ENCODE measurements at places on chromosomes 12 and 14.
A peak's percentile ranks its signal among the peaks of the same experiment; 100 is the strongest.

DNA sequence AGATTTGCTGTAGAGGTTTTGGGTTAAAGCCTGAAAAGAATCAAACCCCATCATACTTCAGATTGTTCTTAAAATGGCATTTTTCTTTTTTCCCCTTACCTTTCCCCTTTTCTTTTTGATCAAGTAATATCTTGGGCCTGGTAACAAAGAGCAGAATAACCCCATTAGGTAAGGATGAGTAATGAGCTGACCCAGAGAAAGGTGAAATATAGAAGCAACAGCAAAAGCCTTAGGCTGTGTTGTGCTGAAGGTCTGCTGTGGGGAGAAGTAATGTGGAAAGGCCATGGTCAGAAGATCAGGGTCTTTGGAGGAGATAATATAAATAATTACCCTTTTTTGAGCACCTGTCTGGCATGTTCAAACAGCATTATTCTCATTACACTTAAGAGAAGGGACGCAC lies 42.3 kb downstream of the MIA2 start:
- no peak for DNase-seq

DNA sequence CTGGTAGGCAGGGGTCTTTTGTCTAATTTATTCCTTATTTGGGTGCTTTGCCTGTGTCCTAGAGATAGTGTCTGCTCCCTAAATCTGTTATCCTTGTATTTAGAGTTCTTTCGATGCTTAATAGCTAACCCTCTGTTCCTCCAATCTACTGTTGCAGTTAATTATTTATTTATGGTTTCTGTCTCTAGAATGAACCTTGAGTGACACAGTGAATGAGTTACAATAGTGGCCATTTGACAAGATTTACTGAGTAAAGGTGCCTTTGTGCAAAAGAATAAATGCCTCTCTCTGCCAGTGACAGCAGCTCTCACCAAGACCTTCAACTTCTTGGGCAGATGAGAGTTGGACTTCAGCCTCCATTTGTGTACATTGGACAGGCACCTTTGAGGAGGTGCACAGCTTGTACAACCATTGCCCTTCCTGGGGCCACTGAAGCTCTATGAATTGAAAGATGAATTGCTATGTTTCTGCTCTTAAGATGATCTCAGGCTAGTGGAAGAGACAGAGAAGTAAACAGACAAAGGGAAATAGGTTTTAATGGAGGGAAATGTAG lies 165.9 kb downstream of the DERA start:
- no peak for DNase-seq

DNA sequence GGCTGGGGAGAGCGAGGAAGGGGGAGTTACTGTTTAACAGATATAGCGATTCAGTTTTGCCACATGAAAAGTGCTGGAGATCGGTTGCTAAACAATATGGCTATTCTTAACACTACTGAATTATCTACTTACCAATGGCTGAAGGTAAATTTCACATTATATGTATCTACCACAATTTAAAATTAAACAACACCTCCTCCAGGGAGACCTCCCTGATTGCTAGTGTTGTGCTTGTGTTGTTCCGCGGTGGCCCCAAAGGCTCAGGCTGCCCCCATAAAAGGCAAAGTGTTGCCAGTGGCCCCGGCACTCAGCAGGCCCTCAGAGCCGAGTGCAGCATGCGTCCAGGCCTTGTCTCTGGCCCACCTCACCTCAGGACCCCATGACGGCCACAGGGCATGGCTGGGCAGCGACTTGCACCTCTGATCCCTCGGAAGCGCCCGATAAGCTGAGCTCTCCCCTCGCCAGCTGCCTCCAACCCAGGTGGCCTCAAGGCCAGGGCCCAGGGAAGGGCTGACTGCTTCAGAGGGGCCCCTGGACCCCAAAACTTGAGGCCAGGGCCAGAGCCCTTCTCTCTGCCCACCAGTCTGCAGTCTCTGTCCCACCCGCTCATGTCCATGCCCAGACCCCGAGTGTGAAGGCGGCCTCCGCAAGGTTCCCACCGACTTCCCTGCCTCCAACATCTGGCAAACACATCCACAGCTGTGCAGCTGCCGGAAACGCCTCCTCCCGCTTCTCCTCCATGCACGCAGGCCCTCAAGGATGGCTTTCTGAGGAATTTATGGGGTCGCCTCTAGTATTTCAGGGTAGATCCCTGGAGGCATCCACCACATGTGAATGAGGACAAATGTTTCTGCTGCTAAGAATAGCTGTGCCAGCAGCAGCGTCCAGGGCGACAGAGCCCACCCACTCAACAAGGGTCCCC lies 60.0 kb downstream of the NCOR2 start:
- DNase-seq: no peak

GRCh38 chr14:95046711-95047681 lies 110.3 kb downstream of the DICER1 start:
- DNase-seq: no peak

- DNase-seq: peak; percentile 8
These were observed 34.7 kb upstream of the C12orf42 start for GRCh38 chr12:103530307-103531066.

GRCh38 chr12:115135800-115136211 lies 451.8 kb upstream of the TBX3 start:
- no peak for DNase-seq

DNA sequence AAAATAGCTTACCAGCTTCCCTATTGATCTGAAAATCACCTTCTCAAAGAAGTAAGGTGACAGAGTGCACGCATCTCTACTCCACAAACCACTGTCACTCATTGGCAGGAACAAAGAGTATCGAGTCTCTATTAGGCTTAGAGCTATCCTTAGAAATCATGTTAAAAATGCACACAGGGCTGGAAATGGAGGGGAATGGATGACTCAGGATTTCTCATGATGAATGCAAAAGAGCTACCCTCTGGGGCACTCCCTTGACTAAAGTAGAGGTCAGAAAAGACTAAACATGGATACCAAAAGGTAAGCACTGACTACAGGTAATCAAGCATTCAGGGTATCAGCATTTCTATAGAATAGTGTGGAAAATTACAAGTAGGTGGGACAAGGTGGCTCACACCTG lies 96.1 kb upstream of the ANO4 start:
- no peak for DNase-seq

DNA sequence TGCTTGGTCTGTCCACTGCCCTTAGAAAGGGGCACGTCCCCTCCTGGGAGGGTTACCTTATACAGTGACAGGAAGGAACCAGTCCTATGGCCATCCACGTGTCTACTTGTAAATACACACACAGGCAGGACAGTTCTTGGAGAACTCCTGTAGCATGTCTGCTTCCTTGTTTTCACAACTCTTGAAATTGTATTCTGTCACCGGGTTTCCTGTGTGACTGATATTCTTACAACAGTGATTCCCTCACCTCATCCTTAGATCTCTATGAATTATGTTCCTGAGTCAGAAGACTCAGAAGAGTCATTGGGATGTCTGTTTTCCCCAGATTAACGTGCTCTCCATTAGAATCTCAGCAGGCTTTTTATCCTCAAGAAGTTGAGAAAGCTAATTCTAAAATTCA lies 44.1 kb upstream of the DYNC1H1 start:
- DNase-seq: no peak

Data from activated CD4-positive, alpha-beta T cell treated with anti-CD3 and anti-CD28 coated beads, Interleukin-2, Interleukin-4, amounts not matched to agents 100 ng/mL and 50 ng/mL, durations not matched to agents 16 hours and 8 hours (primary cell).